ENCODE measurements at places on chromosomes 6 and 20. TPM values are rescaled to one million over a fixed set of nuclear protein-coding genes. Genes with fewer than 3 reads are reported as not detected.

NUP153 gene
- 86.8 TPM for total RNA-seq

WFDC2 gene
- total RNA-seq = 86.0 TPM

DNA sequence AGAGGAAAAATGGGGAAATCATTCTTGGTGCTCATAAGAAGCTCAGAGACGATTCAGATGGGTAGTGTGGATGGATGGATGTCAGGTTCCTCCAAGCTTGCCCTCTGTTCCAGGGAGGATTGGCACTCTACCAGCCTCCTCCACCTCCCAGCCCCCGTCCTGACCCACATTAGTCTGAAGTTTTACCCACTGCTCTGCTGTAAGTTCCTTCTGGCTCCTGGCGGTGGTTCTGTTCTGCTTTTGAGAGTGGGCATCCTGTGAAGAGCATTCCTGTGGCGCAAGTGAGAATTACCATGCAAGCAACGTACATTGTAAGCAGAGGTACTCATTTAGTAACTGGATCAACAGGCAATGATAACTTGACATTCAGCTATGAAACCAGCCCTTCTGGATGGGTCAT, 103.4 kb downstream of the SYNDIG1 start:
- no peak for DNase-seq

DNA sequence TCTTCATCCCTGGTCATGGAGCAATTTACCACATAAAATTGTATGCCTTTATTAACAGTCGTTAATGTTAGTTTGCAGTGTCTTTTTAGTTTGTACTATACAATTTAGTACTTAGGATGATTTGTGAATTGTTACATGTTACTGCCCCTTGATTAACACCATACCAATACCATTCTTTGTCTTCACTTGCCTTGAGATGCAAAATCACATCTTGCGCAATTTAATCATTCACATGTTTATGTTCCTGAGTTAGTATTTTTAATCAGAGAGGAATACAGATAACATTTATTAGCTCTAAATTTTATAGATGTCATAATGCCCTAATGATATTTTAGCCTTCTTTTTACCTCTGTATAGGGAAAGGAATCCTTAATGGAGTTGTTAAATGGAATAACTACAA, 114.1 kb downstream of the SCAF8 start:
- no peak for DNase-seq

- peak; percentile 13 for DNase-seq
Observed at GRCh38 chr6:16947375-16948015, 154.4 kb upstream of the STMND1 start.

DNA sequence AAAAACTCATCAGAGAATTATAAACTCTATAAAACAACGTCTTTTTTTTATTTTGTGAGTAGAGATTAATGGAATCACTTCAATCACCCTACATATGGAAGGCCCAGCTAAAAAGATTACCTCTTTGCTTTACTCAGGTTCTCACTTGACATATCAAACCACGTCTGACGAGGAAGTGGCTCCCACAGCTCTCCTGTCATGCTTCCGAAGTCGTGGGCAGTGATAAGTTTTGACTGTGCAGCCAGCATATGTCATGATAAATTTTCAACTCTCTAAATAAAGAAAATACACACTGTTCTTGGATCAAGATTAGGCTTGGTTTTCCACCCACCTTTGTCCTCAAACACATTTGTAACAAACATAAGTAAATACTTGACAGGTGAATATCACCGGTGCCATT, 279.5 kb upstream of the RNF217 start:
- DNase-seq = no peak

All from H1 (cell line).